ENCODE measurements at places on chromosomes 5 and 9. TPM values are rescaled to one million over a fixed set of nuclear protein-coding genes. Genes with fewer than 3 reads are reported as not detected.

The GABRA6 gene
- total RNA-seq = not detected

DNA sequence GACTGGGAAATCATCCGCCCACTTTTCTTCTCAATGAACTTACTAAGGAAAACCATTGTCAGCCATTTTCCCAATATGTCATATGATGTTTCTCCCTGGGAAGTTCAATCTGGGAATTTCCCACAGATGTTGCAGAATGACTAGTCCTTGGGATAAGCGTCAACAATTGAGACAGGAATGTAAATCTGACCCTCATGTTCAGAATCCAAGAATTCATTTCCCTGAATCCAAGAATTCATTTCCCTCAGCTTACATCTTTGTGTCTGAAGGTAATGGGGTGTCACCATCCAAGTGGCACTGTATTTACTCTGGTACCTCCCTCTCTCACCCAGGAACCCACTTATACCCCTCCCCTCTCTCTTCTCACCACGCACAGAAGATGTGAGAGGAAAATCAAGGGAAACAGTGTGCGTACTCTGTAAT is 7.4 kb downstream of the KLF9 start:
- no peak for DNase-seq
- H3K4me3 ChIP-seq = peak overlapping the region; percentile 75
- peak overlapping the region; percentile 64 for H3K27ac ChIP-seq
- peaks cover 9% of the 10 kb centered on the region for H3K36me3 ChIP-seq
- no peaks in the 10 kb centered on the region for H3K27me3 ChIP-seq
- peaks cover 87% of the 10 kb centered on the region for H3K4me1 ChIP-seq

The SPATA31E1 gene
- not detected for total RNA-seq

The CD74 gene
- total RNA-seq = 4,221 TPM

The LTC4S gene
- total RNA-seq = 20.1 TPM

The CA9 gene
- not detected for total RNA-seq

The CYLC2 gene
- not detected for total RNA-seq

DNA sequence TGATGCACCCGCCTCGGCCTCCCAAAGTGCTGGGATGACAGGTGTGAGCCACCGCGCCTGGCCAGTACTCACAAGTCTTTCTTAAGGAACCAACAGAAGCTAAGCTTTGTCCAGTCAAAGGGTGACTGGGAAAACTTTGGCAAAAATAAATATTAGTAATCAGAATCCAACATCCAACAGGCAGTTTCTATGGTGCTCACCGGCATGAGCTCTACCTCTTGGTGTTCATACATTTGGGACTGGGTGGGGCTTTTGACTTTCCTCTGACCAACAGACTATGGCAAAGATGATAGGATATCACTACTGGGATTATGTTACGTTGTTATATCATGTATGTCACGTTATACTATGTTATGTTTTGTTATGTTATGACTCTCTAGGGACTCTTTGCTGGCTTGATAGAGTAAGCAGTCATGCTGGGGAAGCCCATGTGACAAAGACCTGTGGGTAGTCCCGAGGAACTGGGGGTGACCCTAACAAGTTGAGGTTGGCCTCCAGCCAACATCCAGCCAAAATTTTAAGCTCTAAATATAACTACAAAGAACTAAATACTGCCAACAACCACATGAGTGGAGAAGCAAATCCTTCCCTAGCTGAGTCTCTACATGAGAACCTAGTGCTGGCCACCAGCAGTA is 6.0 kb downstream of the RASGEF1C start:
- H3K27me3 ChIP-seq = peaks cover 22% of the 10 kb centered on the region
- no peak for DNase-seq
- H3K27ac ChIP-seq = no peak overlapping the region
- peaks cover 3% of the 10 kb centered on the region for H3K4me1 ChIP-seq
- no peak overlapping the region for H3K4me3 ChIP-seq

GRCh38 chr5:102211165-102211564 is 84.9 kb downstream of the SLCO4C1 start:
- DNase-seq = no peak
- H3K4me1 ChIP-seq = no peaks in the 10 kb centered on the region
- no peaks in the 10 kb centered on the region for H3K36me3 ChIP-seq
- H3K4me3 ChIP-seq = no peak overlapping the region
- H3K27ac ChIP-seq = no peak overlapping the region
- H3K27me3 ChIP-seq = no peaks in the 10 kb centered on the region

DNA sequence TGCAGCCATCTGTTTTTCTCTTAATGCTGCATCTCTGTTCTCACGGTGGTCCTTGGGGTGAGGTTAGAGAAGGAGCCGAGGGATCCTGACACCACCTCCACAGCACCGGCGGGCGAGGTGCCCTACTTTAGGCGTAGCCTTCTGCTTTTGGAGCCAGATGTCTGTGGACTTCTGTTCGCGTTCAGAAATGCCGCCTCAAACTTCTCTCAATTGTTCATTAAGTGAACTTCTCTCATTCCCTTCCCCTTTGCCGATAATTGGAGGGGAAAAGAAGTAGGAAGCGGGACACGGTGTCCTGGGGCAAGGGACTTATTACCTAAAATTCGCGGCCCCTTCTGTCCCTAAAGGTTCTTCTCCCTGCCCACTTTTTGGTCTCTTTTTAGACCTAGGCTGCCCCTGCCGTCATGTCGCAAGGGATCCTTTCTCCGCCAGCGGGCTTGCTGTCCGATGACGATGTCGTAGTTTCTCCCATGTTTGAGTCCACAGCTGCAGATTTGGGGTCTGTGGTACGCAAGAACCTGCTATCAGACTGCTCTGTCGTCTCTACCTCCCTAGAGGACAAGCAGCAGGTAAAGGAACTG is 455 bp downstream of the KIF20A start:
- peak overlapping the region; percentile 91 for H3K4me3 ChIP-seq
- peaks cover 27% of the 10 kb centered on the region for H3K4me1 ChIP-seq
- no peak overlapping the region for H3K27ac ChIP-seq

- no peaks in the 10 kb centered on the region for H3K27me3 ChIP-seq
- H3K27ac ChIP-seq = no peak overlapping the region
- H3K4me3 ChIP-seq = no peak overlapping the region
- no peaks in the 10 kb centered on the region for H3K36me3 ChIP-seq
- H3K4me1 ChIP-seq = no peaks in the 10 kb centered on the region
- DNase-seq = no peak
Measured at GRCh38 chr5:109987355-109987754, 297.6 kb downstream of the MAN2A1 start.

DNA sequence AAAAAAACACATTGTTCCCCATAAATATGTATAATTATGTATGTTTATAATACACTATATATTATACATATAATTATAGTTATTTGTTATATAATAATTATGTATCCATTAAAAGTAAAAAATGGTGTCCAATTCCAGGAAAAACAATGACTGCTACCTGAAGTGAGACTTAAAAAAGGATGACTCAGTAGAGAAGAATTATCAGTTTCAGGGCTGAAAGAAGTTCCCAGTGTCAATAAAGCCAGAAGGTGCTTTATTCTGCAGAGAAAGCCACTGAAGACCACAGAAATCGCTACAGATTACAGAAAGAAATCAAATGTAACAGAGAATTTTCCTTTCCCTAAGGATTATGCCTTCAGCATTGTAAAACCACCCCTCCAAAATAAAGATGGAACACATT is 50.9 kb downstream of the ANKRD31 start:
- DNase-seq = no peak
- no peaks in the 10 kb centered on the region for H3K4me1 ChIP-seq
- H3K4me3 ChIP-seq = no peak overlapping the region
- H3K36me3 ChIP-seq = no peaks in the 10 kb centered on the region
- no peak overlapping the region for H3K27ac ChIP-seq

- no peak for DNase-seq
- H3K4me3 ChIP-seq = no peak overlapping the region
- H3K4me1 ChIP-seq = peaks cover 34% of the 10 kb centered on the region
- peak overlapping the region; percentile 2 for H3K27ac ChIP-seq
- H3K27me3 ChIP-seq = no peaks in the 10 kb centered on the region
Measured at GRCh38 chr9:129968690-129969485, 74.1 kb downstream of the FNBP1 start.

The IFNK gene
- total RNA-seq = not detected

GRCh38 chr9:105126226-105126625 is 118.2 kb upstream of the SLC44A1 start:
- no peak for DNase-seq
- no peaks in the 10 kb centered on the region for H3K27me3 ChIP-seq
- H3K4me3 ChIP-seq = no peak overlapping the region
- H3K27ac ChIP-seq = no peak overlapping the region

The FCN1 gene
- total RNA-seq = 84.4 TPM

DNA sequence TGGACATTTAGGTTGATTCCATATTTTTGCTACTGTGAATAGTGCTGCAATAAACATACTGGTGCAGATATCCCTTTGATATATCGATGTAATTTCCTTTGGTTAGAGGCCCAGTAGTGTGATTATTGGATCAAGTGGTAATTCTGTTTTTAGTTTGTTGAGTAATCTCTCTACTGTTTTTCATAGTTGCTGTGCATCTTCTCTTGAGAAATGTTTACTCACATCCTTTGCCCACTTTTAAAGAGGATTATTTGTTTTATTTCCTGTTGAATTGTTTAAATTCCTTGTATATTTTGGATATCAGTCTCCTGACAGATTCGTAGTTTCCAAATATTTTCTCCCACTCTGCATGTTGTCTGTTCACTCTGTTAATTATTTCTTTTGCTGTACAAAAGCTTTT is 352.6 kb upstream of the TARS1 start:
- no peak for DNase-seq
- no peaks in the 10 kb centered on the region for H3K27me3 ChIP-seq
- H3K4me1 ChIP-seq = no peaks in the 10 kb centered on the region
- no peaks in the 10 kb centered on the region for H3K36me3 ChIP-seq
- H3K4me3 ChIP-seq = no peak overlapping the region

The CYSRT1 gene
- 0.59 TPM for total RNA-seq
